Neural crest cell (in vitro differentiated cells): ENCODE measurements at places on chromosomes 12 and 14. TPM values are rescaled to one million over a fixed set of nuclear protein-coding genes. Genes with fewer than 3 reads are reported as not detected.

GRCh38 chr14:78278464-78279250 is 108.5 kb downstream of the NRXN3 start:
- DNase-seq = no peak

- no peak for DNase-seq
Observed at GRCh38 chr12:24754690-24755638, 193.9 kb downstream of the BCAT1 start.

DNA sequence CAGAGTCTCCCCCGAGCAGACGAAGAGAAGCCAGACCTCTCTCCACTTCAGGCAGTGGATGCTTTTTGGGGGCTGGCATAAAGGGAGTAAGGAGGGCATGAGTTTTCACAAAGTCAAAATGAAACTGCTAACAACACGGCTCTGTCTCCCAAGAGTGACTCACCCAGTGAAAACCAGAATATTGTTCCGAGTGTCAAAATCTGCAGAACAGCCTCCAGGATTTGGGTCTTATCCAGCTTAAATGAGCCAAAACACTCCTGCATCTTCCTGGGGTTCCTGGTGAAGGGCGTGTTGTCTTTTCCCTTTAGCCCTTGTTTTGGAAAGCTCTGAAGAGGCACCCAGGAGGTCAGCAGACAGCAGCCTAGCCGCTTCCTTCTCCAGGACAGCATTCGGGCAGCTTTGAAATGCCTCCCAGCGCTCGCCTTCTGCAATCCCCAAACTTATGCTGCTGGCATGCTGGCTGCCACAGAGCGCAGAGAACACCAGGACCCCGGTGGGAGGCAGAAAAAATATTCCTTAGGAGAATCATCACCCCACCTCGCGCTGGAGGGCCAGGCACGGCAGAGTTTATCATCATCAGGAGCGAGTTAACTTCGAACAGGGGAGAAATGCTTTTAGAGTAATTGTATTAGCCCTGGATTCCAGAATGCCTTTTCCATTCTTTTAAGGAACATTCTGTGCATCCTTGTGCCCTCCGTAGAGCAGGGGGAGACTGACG is 117.7 kb upstream of the NCOR2 start:
- no peak for DNase-seq

KNTC1 gene
- total RNA-seq = 111 and 122 TPM in 2 replicates

SLC6A13 gene
- total RNA-seq = 0.27 and 0.30 TPM in 2 replicates
